Islet precursor cell (in vitro differentiated cells): ENCODE measurements at places on chromosomes 2 and 18.

DNA sequence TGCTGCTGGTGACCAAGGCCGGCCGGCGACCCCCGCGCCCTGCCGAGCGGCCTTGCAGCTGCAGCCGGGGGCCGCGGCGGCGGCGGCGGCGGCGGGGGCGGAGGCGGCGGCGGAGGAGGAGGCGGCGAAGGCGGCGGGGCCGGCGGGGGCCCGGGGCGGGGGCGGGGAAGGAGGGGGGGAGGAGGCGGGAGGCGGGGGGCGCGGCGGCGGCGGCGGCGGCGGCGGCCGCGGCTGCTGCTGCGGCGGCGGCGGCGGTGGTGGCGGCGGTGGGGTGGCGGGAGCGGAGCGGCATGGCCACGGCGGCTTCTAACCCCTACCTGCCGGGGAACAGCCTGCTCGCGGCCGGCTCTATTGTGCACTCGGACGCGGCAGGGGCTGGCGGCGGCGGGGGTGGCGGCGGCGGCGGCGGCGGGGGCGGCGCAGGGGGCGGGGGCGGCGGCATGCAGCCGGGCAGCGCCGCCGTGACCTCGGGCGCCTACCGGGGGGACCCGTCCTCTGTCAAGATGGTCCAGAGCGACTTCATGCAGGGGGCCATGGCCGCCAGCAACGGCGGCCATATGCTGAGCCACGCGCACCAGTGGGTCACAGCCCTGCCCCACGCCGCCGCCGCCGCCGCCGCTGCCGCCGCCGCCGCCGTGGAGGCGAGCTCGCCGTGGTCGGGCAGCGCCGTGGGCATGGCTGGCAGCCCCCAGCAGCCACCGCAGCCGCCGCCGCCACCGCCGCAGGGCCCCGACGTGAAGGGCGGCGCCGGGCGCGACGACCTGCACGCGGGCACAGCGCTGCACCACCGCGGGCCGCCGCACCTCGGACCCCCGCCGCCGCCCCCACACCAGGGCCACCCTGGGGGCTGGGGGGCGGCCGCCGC is 1.5 kb downstream of the POU3F3 start:
- DNase-seq: no peak

- no peak for DNase-seq
Measured at GRCh38 chr2:16650287-16651249, 15.1 kb downstream of the CYRIA start.

DNA sequence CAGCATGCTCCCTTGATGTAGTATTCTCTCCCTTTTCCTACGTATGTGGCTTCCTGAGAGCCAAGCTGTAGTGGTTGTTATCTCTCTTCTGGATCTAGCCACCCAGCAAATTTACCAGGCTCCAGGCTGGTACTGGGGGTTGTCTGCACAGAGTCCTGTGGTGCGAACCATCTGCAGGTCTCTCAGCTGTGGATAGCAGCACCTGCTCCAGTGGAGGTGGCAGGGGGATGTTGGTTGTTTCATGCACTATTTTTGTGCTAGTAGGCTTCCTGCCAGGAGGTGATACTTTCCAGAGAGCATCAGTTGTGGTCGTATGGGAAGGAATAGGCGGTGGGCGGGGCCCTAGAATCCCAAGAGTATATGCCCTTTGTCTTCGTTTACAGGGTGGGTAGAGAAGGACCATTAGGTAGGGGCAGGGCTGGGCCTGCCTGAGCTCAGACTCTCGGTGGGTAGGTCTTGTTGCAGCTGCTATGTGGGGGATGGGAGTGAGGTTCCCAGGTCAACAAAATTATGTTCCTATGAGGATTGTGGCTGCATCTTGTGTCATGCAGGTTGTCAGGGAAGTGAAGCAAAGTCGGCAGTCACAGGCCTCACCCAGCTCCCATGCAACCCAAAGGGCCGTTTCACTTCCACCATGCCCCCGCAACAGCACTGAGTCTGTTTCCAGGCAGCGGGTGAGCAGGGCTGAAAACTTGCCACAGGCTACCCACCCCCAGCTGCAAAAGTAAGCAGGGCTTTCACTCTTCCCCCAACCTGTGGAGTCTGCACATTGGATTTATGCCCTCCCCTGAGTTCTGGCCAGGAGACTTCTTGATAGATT is 1139.5 kb downstream of the BCL11A start:
- DNase-seq: no peak

GRCh38 chr2:20416723-20417122 is 30.2 kb upstream of the RHOB start:
- DNase-seq: no peak

- peak; percentile 63 for DNase-seq
Measured at GRCh38 chr2:221478485-221478863, 93.6 kb downstream of the EPHA4 start.

- DNase-seq: no peak
Measured at GRCh38 chr18:3645384-3646156, 195.6 kb downstream of the TGIF1 start.

DNA sequence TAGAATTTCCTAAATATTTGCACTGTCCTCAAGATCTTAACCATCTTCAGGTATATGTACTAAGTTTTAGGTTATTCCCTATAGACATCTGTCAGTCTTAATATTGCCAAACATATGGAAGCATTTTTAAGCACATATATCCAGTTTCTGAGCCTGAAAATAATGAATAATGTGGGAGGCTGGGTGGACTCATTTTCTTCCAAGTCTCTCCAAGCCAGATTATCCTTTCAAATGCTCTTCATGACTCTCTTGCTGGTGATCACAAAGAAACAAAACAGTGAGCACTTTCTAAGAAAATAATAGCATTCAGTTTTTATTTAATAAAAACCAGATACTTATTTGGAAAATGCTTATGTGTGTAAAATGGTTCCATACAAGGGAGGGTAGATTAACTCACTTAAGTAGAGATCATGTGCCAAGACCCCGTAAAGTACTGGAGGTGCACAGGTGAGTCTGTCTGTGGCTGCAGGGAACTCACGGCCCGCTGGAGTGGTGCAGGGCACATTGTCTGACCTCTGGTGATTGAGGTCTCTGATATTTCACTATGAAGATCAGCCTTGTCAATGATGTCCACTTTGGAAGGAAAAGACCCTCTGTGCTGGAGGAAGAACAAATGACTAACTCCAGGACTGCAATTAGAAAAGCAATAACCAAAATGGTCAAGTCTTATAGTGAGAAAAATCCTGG is 161.6 kb downstream of the TMEM18 start:
- no peak for DNase-seq

GRCh38 chr2:37713258-37713700 is 41.8 kb upstream of the CDC42EP3 start:
- DNase-seq: no peak

DNA sequence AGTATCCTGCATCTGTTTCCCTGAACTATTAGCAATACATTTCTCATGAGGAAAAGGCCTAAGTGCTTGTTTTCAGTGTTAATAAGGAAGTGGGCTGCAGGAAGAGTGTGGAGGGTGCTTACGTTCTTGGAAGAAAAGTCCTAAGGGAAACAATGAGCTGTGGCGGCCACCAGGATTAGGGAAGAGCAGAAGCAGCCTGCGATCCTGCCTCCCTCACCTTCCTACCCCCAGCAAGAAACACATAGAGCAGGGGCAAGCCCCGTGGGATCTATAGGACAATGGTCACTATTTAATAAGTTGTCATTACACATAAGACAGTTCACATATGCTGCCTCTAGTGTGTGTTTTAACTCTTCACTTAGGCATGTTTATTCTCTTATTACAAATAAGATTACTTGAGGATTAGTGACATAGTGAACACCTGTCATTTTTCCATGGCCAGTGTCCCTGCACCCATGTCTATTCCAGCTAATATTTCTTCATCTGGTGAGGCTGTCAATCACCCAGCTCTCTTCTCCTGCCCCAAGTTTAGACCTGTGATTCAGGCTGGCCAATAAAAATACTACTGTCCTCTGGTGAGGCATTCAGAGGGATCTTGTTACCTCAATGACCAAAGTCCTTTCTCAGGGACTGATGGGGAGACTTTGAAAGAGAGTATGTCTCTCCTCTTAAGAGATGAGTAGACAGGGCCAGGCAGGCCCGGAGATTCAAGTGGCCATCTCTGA is 510.9 kb upstream of the CELF4 start:
- DNase-seq: no peak

- no peak for DNase-seq
Measured at GRCh38 chr2:5665066-5665465, 27.1 kb upstream of the SOX11 start.

DNA sequence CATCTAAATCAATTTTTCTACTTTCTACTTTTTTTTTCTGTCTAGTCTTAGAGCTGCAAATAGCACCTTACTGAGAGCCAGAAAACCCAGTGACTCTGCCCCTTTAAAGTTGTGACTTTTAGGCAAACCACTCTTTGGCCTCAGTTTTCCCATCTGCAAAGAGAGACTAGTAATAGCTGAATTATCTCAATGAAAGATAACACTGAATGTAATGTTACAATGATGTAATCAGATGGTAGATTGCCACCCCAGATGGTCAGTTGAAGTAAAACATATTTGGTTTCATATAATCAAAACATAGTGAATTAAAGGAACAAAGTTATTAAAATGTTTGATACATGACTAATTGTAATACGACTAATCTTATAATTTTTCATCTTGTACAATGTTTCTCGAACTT is 5.0 kb upstream of the APCDD1 start:
- no peak for DNase-seq

DNA sequence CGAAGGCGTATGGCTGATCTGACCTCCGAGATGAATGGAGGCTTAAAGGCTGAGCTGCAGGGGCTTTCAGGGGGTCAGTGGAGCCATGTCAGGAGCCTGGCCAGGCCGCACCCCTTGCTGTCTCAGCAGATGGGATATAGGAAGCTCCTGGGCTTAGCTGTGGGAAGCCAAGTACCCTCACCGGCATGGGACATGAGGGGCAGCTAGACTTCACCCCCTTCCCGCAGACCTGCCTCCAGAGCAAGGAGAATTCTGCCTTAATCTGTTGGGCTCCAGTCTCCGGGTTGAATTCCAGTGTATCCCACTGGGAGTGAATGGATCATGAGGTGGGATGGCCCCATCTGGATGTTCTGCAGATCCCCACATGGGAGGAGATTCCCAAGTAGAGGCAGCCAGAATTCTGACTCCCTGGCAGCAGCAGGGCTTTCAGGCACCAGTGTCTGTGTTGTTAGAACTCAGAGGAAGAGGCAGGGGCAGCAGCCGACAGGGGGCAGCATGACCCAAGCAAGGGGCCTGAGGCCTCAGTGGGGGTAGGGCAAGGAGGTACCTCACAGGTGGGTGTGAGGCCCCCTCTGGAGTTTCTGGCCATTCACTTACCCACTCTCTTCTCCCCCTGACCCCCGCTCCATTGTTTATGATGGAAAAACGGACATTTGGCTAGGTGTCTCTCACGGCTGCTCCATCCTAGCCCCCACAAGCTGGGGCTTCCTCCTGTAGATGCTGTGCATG is 19.1 kb downstream of the CAPG start:
- peak; percentile 85 for DNase-seq

DNA sequence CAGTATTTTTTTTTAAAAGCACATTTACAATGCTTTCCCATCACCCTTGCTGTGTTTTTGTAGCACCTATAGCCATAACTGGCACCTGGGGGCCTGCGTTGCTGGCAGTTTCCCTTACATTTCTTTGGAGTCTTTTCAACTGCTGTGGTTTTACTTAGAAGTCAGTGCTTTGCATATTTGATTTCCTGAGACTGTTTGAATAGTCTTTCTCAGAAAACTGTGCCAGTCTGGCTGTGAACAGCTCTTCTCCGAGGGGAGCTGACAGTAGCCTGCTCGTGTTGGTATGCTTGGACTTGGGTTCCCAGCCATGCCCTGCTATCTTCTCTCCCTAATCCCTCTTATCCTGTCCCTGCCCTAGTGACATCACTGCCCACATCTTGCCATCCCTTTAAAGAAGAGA is 81.5 kb downstream of the DPP4 start:
- DNase-seq: peak; percentile 64

DNA sequence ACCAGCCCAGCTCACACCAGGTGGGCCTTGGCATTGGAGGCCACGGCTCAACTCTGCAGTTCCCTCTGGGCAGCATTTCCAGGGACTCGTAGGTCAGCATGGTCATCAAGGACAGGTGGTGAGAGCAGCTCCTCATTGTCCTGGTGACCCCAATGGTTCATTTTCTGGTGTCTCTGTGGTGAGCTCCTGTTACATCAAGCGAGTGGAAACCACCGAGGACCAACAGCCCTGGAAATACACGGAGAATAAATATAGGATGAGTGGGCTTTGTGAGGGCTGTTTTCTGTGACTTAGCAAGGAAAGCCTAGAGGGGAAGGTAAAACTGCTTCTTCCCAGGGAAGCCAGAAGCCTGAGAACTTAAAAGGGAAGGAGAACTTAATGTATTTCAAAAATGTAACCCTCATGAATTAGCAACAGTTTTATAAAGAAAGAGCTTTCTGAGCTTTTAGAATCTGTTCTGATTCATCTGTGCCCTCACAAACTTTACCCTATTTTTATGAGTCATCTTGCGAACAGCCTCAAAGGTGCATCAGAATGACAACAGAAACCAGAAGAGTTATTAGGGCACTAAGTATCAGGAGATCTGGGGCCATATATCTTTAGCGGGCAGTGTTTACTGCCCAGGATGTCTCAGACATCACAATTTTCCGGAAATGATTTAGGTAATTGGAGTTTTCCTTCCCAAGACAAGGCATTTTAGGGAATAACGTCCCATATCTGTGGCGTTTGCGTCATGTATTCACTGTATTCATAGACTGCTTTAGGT is 18.7 kb downstream of the C2orf92 start:
- no peak for DNase-seq

DNA sequence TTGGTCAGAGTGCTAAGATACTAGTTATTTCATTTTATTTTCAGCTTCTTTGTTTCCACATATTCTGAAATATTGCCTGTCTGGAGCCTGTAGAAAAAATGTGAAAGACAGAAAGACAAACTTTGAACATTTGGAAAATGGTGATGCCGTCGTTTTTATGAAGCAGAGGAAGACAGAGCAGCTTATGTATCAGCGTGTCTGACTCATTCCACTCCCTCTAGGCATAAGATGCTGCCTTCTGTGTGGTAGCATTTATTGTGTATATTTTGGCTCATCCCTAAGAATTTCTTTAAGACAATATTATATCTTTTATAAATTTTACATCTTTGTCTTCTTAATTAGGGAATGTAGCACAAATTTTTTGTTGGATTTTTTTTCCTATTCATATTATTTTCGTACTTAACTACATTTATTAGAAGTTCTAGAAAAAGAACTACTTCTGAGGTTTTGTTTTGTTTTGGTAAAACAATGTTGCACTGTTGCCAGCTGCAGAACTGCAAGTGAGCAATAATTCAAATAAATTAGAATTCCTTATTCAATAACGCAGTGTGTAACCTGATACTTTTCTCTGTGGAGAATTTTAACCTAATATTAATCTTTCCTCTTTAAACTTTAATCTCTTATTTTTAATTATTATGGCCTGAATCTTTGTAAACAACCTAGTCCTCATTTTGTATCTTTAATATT is 300.4 kb downstream of the ZNF407 start:
- no peak for DNase-seq

- no peak for DNase-seq
Measured at GRCh38 chr2:38122344-38122743, 46.4 kb upstream of the CYP1B1 start.
